ENCODE measurements at places on chromosomes 6 and 20.

DNA sequence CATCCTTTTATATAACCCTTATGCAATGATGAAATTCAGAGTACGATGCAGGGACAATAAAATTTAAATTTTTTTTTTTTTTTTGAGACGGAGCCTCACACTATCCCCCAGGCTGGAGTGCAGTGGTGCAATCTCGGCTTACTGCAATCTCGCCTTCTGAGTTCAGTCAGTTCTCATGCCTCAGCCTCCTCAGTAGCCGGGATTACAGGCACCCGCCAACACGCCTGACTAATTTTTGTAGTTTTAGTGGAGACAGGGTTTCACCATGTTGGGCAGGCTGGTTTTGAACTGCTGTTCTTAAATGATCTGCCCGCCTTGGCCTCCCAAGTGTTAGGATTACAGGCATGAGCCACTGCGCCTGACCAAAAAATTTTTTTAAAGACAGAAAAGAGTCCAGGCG, 15.2 kb downstream of the MTO1 start:
- DNase-seq: no peak

GRCh38 chr6:10725716-10726115, 2.8 kb downstream of the TMEM14C start:
- DNase-seq: no peak

DNA sequence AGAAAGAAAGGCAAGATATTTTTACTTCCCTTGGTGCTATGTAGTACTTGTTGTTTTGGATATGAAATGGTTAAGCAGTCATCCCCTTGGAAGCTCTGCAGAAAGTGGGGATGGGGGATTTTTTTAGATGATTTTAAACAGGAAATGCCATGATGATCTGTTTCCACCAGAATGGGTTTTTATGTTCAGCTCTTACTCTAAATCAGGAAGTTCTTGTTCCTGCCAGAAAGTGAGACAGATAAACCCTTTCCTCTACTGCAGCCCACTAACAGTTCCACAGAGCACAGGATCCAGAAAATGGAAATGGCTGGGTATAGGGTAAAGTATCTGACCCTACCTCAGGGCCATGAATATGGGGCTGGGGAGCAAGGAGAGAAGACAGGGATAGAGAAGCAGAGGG, 32.1 kb upstream of the PPP1R3G start:
- no peak for DNase-seq

DNA sequence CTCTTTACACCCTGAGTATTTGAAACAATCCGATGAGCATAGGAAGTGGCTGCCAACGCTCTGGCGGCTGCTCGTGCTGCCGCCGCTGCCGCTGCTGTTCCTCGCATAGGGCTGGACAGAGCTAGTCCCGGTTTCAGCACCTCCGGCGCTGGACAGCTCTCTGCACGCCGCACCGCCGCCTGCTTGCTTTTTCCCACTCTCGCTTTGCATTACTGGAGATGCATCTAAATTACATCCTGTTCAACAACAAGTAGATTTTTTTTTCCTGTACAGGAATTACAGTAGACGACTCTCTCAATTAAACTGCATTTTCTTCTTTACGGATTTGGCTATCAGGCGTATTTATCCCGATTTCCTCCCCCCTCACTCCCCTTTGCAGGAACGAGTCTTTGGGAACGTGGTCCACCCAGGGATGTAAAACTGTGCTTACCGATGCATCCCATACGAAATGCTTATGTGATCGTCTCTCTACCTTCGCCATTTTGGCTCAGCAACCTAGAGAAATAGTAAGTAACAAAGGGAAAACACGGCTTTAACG, 563.8 kb downstream of the LMBRD1 start:
- DNase-seq: no peak

GRCh38 chr20:7930343-7930742, 9.9 kb downstream of the HAO1 start:
- DNase-seq: no peak

GRCh38 chr20:20360464-20360863, 7.4 kb upstream of the INSM1 start:
- DNase-seq: no peak

All from central memory CD8-positive, alpha-beta T cell (primary cell).